Bone marrow (tissue), 2 donors: ENCODE measurements at places on chromosomes 5 and 9.

DNA sequence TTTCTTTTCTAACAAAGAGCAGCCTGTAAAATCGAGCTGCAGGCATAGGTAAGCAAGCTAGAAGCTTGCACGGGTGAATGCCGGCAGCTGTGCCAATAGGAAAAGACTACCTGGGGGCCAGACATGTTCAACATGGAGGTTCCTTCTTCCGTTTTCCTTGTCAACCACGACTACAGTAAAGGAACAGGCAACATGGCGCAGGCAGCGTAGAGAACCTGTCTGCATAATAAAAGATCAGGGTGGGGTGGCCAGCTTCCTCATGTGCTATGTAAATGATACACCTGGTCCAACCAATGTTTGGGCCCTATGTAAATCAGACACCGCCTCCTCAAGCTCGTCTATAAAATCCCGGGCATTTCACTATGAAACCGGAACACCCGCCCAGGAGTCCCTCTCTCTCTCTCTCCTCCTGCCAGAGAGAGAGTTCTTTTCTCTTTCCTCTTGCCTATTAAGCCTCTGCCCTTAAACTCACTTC is 103.8 kb upstream of the LIFR start:
- no peak for DNase-seq

DNA sequence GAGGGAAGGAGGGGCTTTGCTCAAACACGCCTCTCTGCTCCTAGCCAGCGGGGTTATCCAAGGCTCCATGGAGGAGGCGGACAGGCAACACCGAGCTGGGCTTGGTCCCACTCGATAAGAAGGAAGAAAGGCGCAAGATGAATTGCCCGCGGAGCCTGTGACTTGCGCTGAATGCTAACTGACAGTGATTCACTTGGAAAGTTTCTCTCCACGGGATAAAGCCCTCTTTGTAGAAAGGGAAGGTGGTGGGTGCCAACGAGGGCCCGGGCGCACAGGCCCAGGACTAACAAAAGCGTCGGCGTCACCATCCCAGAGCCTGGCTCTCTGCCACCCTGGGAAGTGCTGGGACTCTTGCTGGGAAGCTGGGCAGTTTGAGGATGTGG is 76.0 kb downstream of the VAV2 start:
- no peak for DNase-seq

DNA sequence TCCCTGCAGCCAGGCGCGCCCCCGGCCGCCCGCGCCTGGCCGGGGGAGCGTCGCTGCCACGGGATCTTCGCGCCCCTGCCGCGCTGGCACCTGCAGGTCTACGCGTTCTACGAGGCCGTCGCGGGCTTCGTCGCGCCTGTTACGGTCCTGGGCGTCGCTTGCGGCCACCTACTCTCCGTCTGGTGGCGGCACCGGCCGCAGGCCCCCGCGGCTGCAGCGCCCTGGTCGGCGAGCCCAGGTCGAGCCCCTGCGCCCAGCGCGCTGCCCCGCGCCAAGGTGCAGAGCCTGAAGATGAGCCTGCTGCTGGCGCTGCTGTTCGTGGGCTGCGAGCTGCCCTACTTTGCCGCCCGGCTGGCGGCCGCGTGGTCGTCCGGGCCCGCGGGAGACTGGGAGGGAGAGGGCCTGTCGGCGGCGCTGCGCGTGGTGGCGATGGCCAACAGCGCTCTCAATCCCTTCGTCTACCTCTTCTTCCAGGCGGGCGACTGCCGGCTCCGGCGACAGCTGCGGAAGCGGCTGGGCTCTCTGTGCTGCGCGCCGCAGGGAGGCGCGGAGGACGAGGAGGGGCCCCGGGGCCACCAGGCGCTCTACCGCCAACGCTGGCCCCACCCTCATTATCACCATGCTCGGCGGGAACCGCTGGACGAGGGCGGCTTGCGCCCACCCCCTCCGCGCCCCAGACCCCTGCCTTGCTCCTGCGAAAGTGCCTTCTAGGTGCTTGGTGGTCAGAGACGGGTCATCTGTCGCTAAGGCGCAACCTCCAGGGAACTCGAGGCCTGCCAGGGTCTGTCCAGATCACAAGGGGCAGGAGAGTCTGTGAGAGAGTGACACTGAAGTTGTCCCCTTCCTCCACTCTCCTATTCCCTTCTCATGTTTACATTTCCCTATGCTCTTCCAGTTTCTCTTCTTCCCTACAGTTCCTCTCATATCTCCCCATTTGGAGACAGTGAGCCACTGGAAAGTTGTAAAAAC is 1.3 kb downstream of the GPR150 start:
- no peak for DNase-seq

- peak; percentile 64 for DNase-seq
Observed at GRCh38 chr5:112923148-112923917, 1.3 kb upstream of the REEP5 start.

- DNase-seq, result peak; percentile 90
Observed at GRCh38 chr5:76790632-76791290, 28.1 kb upstream of the F2RL1 start.

- DNase-seq, result no peak
Observed at GRCh38 chr5:154447089-154447725, 1.4 kb downstream of the SAP30L start.

- DNase-seq, result no peak
Observed at GRCh38 chr5:91302305-91302704, 80.8 kb downstream of the ARRDC3 start.

GRCh38 chr5:171999877-172000276 is 6.6 kb downstream of the FBXW11 start:
- no peak for DNase-seq

GRCh38 chr5:140324617-140325241 is 21.7 kb downstream of the HBEGF start:
- DNase-seq, result no peak

- no peak for DNase-seq
Observed at GRCh38 chr9:126591083-126591482, 22.6 kb upstream of the LMX1B start.

DNA sequence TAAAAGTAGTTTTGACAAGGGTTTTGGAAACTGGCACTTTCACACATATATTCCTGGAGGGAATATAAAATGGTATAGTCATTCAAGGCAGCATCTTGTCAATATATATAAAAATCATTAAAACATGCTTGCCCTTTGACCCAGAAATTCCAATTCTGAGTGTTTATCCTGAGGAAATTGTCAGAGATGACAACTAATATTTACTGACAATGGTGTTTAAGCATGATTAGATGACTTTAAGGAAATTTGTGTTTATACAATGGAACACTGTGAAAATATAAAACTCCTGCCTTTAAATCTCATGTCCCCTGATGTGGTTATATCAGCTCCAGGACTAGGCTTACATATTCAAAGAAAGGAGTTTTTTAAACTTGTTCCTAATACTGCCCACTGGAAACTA is 25.6 kb downstream of the PCSK1 start:
- no peak for DNase-seq

GRCh38 chr5:88813244-88813643 is 69.7 kb downstream of the MEF2C start:
- no peak for DNase-seq

DNA sequence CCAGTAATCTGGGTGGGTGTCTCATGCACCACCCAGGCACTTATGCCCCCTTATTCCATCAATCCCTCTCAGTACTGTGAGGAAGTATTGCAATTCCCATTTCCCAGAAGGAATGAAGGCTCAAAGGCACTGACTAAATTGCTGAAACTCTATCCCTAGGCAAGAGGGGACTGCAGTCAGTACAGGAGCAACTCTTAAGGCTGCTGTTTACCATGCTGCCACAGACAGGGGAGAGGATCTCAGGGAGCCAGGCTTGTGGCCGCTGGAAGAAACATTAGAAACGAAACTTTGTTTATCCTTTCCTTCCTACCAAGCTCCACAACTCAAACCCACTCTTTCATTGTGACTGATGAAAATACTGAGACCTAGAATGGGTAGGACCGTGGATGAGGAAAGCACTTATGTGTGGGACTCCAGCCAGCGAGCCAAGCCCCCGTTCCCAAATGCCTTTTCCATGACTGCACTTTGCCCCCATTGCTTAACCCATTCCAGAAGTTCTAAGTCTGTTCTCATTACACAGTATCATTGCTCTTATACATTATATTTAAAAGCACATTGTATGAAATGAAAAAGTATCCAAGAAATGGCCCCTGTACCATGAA is 54.3 kb downstream of the TLE1 start:
- DNase-seq, result no peak

GRCh38 chr9:128408963-128409431 is 11.7 kb upstream of the CERCAM start:
- no peak for DNase-seq

DNA sequence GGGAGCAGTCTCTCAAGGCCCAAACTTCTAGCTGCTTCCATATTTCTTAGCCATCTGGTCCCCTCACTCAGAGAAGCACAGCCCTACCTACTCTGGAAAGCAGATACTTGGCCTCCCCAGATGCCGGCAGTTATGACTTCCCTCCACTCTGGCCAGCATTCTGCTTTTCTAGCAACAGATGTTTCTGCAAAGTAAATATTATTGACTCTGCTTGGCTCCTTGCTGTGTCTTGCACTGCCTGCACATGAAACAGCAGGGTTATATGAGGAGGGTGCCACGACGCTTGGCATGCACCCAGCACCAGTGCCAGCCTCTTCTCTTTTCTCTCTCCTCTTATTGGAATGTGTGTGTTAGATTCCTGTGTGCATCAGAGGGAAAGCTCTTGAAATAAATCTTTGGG is 99.7 kb downstream of the ARHGAP26 start:
- no peak for DNase-seq

DNA sequence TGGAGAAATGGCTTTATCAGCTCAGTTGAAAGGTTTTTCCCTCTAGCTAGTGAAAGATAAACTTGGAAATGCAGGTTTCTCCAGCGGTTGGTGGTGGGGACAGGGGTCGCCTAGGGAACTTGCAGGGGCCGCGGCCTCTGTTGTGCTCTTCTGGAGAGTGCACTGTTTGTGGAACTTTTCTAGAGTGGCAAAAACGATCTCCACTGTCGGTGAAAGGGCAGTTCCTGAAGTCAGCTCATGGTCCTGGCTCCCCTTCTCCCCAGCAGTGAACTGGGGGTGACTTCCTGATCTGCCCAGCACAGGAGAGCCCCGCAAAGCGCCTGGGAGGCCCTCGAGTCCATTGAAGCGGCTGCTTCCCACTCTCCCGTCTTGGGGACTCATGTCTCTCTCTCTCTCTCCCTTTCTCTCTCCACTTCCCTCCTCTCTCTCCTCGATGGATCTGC is 3.2 kb downstream of the IRX1 start:
- no peak for DNase-seq

GRCh38 chr9:22954550-22954949 is 507.9 kb downstream of the DMRTA1 start:
- DNase-seq, result no peak

GRCh38 chr5:127697894-127698600 is 5.1 kb upstream of the CCDC192 start:
- DNase-seq, result no peak

GRCh38 chr5:95555553-95555952 is 652 bp downstream of the ARSK start:
- DNase-seq, result no peak

- DNase-seq, result no peak
Observed at GRCh38 chr9:1044643-1045042, 5.5 kb upstream of the DMRT2 start.

DNA sequence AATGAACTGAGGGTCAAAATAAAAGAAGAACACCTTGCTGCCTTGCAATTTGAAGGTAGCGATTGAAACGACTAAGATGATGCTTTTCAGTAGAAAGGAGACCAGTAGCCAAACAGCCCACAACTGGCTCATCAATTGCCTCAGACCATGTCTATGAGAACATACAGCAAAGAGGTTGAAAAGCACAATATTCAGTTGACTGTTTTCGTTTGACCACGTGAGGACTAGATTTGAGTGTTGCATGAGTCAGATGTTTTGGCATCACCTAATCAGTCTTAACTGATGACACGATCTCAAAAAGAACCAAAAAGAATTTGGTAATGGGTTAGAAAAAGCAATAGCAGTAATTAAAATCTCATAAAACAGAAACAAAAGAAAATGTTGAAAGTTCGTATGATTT is 82.7 kb upstream of the IL7R start:
- no peak for DNase-seq

DNA sequence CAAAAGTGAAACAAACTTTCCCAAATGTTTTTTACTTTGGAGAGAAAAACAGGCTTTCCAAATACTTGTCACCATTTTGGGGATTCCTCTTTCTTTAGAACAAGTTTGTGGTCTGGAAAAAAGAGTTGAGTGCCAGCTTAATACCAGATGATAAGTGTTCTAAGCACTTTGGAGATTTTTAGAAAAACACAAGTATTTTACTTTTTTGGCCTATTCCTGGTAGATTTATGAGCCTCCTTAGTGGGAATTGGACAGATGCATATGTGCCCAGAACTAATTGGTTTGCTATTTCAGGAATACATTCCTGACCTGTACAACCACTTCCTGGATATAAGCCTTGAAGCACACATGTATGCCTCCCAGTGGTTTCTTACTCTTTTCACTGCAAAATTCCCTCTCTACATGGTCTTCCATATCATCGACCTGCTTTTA is 40.5 kb downstream of the GPR21 start:
- no peak for DNase-seq

- no peak for DNase-seq
Observed at GRCh38 chr5:177312649-177313181, 1.0 kb upstream of the MXD3 start.

GRCh38 chr9:35842795-35843194 is 13.8 kb downstream of the TMEM8B start:
- DNase-seq, result no peak

DNA sequence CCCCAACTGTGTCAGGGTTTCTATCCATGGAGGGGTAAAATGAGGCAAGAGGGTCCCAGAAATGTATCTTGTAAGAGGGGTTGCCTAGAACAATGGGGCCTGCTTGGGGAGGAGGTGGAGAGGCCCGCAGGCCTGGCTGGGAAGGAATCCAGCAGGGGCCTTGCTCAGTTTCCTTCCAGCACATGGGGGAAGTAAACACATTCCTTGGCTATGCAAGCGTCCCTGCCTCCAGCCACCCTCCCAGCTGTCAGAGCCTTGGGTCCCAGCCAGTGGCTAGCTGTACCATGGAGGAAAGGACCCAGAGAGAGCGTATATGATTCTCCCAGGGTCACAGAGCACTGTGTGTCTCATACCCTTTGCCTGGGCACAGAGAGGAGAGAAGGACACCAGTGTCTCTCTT is 71.1 kb upstream of the IL17B start:
- no peak for DNase-seq

DNA sequence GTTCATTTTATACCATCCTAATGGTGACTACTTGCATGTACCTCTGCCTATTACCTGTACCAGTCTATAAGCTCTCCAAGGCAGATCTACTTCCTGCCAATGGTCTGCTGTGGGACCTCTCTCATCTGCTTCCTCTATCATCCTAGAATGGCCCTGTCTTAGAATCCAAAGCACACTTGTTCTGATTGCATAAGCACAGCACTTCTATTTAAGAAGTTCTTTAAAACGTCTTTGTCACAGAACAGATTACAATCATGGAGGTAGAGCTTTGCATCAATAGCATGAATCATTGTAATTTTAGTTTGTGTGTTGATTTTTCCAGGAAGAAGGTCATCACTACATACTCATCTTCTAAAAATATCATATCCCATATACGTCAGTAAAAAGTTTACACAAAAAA is 131.8 kb upstream of the ACOT12 start:
- peak; percentile 76 for DNase-seq
